ENCODE measurements at places on chromosomes 7 and 10.

DNA sequence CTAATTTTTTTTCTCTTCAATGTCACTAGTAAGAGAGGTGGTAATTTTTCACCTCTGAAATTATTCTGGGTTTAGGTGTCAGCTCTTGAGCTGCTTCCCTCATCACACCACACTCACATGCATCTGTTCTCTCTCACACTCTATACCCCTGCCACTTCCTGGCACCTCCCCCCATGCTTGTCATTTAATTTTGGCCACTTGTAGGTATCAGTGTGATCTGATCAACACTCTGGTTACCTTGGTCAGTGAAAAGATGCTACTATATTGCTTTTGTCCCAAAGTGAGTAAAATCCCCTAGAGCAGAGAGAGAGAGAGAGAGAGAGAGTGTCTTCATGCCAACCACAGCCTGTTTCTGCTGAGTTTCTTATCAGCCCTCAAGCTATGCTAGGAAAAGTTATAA is 42.5 kb downstream of the STK17A start:
- DNase-seq: no peak

DNA sequence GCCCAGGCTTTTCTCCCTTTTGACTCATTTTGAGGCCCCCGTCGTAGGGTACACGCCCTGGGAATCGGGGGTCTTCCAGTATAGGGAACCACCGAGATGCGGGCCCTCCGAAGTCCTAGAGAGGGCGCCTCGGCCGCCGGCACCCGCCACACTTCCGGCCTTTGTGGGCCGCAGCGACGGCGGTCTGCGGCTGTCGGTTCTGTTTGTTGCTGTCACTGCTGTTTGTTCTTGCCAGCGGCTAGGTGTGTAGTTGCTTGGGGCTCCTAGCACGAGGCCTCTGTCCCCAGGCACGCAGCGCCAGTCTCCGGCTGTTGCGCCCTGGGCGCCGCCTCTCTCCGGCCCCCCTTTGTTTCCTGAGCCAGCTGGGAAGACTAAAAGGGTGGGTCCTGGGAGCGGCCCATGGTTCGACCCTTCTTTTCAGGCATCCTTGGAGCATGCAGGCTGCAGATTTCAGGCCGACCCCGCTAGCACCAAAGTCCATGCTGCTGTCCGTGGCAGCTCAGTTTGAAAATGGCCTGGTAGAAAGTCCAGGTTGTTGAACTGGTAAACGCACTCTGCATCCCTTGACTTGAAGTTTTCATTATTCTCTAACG is 17.8 kb upstream of the ZKSCAN1 start:
- DNase-seq: peak; percentile 38

- no peak for DNase-seq
Measured at GRCh38 chr7:17524746-17525145, 226.3 kb downstream of the AHR start.

- no peak for DNase-seq
Measured at GRCh38 chr7:127704211-127704610, 52.2 kb downstream of the SND1 start.

- no peak for DNase-seq
Measured at GRCh38 chr7:32119790-32120196, 49.6 kb upstream of the PDE1C start.

DNA sequence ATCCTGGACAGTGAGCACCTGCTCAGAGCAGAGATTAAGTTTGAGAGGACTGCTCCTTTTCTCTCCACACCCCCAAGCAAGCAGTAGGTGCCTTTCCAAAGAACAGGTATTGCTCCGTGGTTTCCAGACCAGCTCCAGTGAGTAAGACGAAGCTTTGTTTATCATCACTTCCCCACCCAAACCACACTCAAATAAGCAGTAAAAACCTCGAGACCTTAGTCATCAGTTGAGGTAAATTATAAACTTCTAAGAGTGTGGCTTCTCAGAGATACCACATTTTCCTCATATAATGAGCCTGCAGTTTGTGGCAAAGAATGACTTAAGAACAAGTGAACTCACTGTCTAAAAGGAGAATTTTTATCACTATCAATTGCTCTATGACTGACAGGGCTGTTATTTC is 50.0 kb upstream of the GRB10 start:
- no peak for DNase-seq

DNA sequence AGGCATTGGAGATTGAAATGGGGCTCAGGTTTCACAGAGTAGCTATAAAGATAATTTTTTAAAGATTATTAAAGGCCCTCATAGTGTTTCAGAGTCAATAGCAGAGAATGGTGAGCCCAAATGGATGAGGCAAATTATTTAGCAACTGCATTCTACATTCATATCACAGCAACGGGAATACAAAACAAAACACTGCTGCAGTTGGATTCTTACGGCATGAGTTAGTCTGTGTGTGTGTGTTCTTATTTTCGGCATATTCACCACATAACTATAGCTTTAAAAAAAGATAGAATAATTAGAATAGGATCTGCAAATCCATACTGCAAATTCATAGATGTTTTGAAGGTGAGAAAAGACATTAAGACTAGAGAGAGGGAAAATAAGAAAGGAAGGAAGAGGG is 66.0 kb downstream of the SUGCT start:
- no peak for DNase-seq

DNA sequence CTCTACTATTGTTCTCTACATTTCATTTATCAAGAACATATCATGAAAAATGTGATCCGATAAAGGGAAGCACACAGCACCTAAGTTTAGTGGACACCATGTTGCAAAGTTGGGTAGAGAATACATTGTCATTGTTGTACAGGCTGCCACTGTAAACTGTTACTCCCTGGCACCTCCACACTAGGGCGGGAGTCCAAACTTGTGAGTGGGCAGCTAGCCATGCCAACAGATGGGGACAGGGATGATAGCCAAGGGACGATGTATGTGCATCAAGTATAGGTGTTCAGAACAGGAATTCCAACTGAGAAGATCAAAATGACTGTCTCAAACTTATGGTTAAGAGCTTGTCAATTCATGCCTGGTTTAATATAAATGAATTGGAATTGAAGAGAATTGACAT is 31.1 kb upstream of the COMMD3 start:
- no peak for DNase-seq

GRCh38 chr7:101170617-101171441 is 5.5 kb upstream of the VGF start:
- no peak for DNase-seq

- DNase-seq: no peak
Measured at GRCh38 chr10:100567826-100568225, 32.1 kb downstream of the HIF1AN start.

- DNase-seq: no peak
Measured at GRCh38 chr10:106682175-106682574, 482.3 kb downstream of the SORCS1 start.

DNA sequence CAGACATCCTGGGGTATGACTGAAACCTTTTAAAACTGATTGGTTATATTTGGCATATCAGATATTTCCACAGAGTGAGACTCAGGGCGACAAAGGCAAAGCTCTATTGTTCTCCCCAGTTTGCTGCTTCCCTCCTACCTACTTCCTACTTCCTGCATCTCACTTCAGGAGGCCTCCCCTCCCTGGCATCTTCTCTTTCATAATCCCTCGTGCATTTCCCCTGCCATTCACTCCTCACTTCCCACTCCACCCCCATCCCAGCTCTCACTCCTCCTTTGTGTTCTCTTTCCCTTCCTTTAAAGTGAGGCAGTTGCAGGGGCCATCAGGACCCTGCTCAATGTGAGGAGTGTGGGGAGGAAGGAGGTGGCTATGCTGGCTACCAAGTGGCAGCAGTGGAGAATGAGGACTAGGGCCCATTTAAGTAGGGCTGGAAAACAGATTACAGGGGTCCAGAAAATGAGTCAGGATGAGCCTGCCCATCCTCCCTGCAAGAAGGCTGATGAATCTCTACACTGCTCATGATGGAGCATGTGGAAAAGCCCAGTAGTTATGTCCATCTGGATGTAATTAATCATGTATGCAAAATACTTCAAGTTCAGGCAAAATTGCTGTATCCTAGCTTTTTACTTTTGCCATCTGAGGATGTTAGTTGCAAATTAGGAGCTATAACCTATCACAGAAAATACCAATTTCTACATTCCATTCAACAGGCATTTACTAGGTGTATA is 311.8 kb upstream of the IMMP2L start:
- peak; percentile 3 for DNase-seq

GRCh38 chr7:112160771-112161150 is 45.4 kb downstream of the DOCK4 start:
- DNase-seq: no peak

GRCh38 chr7:55572378-55573233 is at the start of gene VOPP1:
TSS of gene VOPP1 (minus strand) at chr7:55572502. CDS start at chr7:55572324, 178 bp downstream.
- peak; percentile 31 for DNase-seq

DNA sequence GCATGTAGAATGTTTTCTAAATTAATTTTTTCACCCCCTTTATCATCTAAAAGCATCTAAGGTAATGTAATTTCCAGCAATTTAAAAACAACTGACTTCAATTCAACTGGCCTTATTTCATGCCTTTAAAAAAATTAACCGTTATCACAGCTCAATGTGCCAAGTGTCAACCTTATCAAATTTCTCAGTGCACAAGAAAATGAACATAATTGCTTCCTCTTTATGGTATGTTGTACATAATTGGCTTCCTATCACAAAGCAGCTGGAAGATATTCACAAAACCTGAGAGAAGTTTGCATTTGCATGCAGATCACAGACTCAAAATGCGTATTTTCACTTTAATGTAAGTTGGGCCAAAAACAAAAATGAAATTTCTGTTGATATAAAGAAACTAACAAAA is 966.4 kb downstream of the GRM8 start:
- DNase-seq: no peak

DNA sequence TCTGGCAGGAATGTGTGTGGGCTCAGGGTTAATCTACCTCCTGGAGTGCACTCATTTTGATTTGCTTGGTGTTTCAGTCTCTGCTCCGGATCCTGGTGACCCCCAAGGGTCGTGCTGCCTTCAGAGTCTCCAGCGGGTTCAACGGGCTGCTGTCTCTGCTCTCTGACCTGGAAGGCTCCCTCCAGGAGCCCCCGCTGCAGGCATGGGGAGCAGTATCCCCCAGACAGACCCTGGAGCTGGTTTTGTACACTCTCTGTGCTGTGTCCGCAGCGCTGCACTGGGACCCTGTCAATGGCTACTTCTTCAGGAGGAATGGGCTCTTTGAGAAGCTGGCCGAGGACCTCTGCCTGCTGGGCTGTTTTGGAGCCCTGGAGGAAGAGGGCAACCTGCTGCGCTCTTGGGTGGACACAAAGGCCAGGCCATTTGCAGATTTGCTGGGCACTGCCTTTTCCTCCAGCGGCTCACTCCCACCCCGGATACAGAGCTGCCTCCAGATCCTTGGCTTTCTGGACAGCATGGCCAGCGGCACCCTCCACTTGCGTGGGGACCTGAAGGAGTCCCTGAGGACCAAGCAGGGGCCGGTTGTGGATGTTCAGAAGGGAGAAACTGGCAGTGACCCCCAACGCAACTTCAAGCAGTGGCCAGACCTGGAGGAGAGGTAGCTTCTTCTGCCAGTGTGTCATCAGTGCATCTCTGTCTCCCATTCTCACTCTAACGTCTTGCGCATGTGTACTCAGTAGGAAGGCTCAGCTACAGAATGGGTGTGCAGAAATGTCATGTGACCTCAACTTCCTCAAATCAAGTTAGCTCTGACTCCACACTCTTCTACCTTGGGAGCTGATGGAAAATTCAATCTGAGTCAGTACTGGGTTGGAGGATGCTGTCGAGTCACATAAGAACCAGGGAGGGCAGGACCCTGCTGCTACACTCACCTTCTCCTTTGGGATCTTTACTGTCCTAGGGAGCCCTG is 58.5 kb downstream of the WDFY4 start:
- DNase-seq: no peak

DNA sequence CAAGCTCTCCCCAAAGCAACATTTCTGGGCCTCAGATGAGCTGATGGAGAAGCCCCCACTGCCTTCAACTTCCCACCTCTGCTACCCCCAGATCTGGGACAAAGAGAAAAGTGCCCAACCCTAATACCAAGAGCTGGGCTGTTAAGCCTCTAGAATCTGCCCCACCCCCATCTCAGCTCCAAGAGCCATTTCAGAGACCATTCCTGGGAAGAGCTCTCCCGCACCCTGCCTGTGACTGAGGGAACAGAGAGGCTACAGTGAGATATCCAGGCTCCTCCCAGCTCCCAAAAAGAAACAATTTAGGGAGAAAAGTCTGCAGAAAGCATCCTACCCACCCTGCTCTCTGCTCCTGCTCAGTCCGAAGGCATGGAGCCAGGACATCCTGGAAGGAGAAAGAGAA is 2.5 kb upstream of the KCNH2 start:
- no peak for DNase-seq

DNA sequence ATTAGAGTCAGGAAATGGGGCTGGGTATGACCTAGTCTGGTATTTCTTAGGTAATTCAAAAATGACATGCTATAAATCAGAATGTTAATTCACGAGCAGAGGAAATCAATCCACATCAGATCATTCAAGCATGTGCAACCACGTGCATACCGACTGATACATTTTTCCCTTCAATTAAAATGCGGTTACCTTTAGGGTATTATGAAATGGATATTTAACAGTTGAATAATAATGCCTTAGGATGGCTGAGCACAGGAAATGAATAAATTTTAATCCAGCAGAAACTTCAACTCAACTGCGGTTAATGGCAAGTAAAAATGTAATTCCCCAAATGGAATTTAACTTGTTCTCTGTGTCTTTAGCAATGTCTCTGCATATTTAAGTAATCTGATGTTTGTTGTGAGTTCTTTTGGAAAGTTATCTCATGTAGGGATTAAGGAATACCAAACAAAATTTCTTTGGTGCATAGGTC is 9.2 kb downstream of the CPA2 start:
- DNase-seq: no peak

- DNase-seq: no peak
Measured at GRCh38 chr7:156475666-156476065, 164.9 kb upstream of the RNF32 start.

DNA sequence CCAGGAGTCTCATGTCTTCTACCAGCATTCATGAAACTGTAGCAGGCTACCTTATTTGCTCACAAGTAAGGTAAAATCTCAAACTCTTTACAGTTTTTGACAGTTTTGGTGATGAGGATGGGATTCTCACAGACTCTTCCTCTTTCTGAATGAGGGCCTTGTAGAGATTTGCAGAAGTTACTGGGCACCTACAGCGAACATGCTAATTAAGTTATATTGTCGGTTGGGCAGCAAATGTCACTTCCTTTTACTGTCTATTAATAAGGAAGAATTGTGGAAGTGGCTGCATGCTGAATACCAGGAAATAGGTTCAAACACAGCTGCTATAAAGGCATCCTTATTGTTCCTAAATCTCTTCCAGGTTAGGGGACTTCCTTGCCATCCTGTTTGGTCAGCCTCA is 189.6 kb downstream of the DNAJC1 start:
- peak; percentile 87 for DNase-seq

- no peak for DNase-seq
Measured at GRCh38 chr10:100745882-100746783, 751 bp downstream of the PAX2 start.

GRCh38 chr10:43822631-43823580 is 174.2 kb upstream of the ZNF32 start:
- no peak for DNase-seq

Measured in AML-193 (cell line).